ENCODE measurements at places on chromosomes 1 and 21. TPM values are rescaled to one million over a fixed set of nuclear protein-coding genes. Genes with fewer than 3 reads are reported as not detected.

GOLT1A gene
- not detected for total RNA-seq

FCRL6 gene
- 0.57 TPM for total RNA-seq

ANXA9 gene
- not detected for total RNA-seq

DNA sequence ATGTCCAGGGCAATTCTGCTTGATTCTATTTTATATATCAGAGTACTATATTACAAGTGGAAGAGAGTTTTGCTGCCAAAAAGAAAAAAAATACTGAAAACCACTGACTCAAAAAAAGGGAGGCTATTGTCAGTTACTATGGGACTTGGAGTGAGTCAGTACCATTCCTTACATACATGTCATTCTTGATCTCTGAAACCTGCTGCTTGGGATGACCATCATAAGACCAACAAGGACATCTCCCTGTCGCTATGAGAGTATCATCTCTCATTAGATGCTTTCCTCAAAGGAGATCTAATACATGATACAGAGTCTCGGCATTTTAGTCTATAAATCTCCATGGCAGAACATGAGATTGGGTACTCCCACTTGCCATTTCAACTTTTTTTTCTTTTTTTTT is 11.8 kb upstream of the INPP5B start:
- DNase-seq: no peak

GRCh38 chr1:201504799-201505502 is 2.0 kb downstream of the CSRP1 start:
- DNase-seq: no peak

- DNase-seq: no peak
Observed at GRCh38 chr1:166040202-166040997, 126.4 kb downstream of the FAM78B start.

- no peak for DNase-seq
Observed at GRCh38 chr1:25083481-25084345, 148.6 kb downstream of the SYF2 start.

DNA sequence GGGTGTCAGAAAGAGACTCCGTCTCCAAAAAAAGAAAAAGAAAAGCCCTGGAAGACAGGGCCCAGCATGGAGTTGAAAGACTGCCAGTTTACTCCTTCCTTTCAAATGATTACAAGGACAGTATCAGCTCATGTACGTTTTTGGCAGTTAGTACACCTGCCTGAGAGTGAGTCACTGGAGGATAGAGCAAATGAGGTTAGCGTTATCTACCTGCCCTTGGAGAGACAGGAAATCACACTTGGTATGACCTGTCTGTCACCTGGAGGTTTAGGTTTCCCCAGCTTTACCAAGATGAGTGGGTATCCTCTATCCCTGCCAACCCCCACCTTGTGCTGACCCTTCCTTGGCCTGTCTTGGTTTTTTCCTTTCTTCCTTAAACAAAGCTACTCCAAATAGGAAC is 96.8 kb upstream of the BMP8A start:
- DNase-seq: no peak

GRCh38 chr1:233383984-233384383 is 56.5 kb downstream of the MAP3K21 start:
- no peak for DNase-seq

Measured in Right ventricle myocardium inferior (tissue), 1 donor.